ENCODE measurements at places on chromosomes 2 and 18.

GRCh38 chr2:108492364-108492763 lies 41.9 kb upstream of the LIMS1 start:
- peak; percentile 56 for DNase-seq

DNA sequence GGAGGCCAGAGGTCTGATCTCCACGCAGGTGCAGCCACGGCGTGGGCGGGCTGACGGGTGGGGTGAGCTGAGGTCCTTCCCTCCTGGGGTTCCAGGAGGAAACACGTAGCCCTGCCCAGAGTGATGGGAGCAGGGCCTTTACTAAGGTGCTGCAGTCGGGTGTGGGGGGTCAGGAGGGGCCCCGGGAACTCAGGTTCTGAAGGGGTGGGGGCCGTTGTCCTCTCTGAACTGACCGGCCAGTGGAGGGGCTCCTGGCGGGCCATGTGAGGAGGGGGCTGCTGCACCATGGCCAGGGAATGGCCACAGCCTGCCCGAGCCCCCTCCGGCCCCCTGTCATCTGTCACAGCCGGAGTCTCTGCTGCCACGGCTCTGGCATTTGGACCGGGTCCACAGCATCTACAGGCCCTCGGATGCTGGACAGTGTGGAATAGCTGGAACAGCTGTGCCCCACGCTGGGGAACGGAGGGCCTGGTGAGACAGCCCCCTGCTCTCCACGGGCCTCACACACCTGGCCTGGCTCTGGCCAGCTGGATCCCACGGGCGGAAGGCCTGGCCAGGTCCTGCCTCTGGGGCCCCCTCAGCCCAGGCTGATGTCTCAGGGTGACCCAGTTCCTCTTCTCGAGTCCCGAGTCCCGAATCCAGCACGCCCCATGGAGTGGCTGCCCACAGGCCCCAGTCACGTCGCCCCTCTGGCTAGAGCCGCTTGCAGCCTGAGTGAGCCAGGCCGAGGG lies 145.6 kb upstream of the GPC1 start:
- no peak for DNase-seq

GRCh38 chr2:30336084-30336483 lies 104.8 kb downstream of the LBH start:
- DNase-seq = peak; percentile 25

GRCh38 chr18:74488864-74489263 lies 7.3 kb upstream of the CNDP2 start:
- no peak for DNase-seq

DNA sequence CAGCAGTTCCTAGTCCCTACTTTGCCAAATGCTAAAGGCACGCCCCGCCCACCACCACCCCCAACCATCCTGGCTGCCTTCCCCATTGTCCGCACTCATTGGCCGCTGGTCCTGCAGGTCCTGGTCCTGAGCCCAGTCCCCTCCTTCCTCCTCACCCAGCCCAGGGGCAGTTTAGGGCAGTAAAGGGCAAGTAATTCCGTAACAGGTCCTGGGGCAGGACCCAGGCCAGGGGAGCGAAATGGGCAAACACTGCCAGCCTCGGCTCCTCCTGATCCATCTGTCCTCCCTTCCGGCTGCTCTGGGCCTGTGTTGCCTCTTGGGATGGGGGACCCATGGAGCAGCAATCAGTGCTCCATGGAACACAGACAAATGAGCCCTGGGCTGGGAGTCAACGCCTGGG lies 6.1 kb downstream of the ADCY3 start:
- DNase-seq = no peak

DNA sequence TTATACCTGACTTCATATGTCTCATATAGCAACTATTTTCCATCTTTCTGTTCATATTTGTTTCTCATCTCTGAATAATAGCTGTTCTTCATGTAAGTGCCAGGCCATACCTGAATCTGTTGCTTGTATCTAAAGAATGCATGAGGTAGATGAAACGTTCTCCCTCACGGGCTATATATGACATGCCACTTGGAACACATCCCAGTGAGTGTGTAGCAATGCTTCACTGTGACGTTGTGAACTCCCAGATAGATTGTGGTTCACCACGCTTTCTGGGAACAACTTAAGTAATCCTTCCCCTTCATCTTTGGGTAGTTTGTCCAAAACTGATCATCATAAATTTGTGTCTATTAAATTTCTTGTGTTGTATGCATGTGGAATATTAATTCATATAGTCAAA lies 60.1 kb downstream of the RDH14 start:
- DNase-seq = no peak

Measured in A172 (cell line).